Amniotic epithelial cell (primary cell): ENCODE measurements at places on chromosomes 11 and 22.

GRCh38 chr11:58813693-58814092 is 30.8 kb downstream of the GLYATL2 start:
- no peak for DNase-seq

GRCh38 chr11:86799680-86800075 is 664 bp upstream of the PRSS23 start:
- no peak for DNase-seq

DNA sequence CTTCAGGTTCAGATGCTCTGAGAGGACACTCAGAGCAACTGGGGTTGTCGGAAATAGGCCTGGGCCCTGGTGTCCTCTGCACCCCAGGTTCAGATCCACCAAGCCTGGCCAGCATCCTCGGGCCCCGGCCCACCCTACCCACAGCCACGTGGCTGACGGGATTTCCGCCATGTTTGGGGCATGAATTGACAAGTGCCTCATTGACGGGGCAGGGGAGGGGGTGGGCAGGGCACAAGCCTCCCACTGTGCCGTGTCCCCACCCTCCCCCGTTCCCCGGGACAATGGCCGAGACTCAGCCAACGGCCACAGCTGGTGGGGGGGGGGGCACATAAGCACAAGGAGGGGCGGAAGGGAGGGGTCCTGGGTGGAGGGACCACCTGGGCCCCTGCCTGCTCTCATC is 8.5 kb downstream of the MYRF start:
- no peak for DNase-seq

DNA sequence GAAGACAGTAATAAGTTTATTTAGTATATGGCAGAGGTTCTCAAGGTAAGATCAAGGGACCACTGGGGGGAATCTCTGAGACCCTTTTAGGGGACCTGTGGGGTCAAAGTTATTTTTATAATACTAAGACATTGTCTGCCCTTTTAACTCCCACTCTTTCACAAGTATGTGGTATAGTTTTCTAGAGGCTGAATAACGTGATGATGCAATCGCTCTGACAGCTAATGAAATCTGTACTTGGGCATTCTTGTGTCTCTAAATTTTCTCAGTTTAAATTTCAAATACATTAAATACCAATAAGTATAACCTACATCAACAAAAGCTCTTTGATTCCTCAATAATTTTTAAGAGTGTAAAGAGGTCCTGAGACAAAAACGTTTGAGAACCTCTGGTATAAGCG is 147.9 kb downstream of the ATG16L2 start:
- peak; percentile 89 for DNase-seq

- peak; percentile 36 for DNase-seq
Observed at GRCh38 chr11:62445314-62445740, 26.5 kb downstream of the SCGB1A1 start.

DNA sequence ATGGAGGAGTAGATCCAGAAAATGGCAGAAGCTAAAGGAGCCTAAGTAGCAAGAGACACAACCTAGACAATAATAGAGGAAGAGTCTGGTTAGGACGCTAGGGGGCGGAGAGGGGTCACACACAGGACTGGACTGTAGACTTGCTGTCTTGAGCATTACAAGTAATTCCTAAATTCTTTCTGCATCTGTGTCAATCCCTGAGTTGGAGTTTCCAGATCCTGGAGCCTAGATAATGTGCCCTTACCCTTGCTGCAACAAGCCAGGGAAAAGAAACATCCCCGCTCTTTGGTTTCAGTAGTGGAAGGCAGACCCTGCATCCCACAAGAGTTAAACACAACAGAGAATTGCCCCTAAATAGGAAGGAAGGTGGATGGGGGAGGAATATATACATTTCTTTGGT is 14.9 kb upstream of the CCDC73 start:
- DNase-seq, result peak; percentile 75

DNA sequence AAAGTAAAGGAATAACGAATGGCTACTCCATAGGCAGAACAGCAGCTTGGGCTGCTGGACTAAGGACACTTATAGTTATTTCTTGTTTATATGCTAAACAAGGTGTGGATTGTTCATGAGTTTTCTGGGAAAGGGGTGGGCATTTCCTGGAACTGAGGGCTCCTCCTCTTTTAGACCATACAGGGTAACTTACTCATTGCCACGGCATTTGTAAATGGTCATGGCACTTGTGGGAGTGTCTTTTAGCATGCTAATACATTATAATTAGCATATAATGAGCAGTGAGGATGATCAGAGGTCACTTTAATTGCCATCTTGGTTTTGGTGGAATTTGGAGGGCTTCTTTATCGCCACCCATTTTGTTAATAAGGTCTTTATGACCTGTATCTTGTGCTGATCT is 7.0 kb downstream of the OR4X1 start:
- no peak for DNase-seq

DNA sequence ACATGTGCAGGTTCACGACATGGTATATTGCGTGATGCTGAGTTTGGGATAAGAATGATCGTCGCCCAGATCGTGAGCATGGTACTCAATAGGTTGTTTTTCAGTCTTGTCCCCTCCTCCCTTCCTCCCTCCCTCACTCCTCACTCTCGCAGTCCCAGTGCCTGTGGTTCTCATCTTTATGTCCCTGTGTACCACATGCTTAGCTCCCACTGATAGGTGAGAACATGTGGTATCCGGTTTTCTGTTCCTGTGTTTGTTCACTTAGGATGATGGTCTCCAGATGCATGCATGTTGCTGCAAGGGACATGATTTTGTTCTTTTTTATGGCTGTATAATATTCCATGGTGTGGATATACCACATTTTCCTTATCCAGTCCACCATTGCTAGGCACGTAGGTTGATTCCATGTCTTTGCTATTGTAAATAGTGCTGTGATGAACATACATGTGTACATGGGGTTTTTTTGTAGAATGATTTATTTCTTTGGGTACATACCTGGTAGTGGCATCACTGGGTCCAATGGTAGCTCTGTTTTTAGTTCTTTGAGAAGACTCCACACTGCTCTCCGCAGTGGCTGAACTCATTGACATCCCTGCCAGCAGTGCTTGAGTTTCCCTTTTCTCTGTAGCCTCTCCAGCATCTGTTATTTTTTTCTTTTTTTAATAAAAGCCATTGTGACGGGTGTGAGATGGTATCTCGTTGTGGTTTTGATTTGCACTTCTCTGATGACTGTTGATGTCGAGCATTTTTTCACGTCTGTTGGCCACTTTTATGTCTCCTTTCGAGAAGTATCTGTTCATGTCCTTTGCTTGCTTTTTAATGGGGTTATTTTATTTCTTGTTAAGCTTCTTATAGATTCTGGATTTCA is 16.4 kb downstream of the ZBED4 start:
- no peak for DNase-seq

DNA sequence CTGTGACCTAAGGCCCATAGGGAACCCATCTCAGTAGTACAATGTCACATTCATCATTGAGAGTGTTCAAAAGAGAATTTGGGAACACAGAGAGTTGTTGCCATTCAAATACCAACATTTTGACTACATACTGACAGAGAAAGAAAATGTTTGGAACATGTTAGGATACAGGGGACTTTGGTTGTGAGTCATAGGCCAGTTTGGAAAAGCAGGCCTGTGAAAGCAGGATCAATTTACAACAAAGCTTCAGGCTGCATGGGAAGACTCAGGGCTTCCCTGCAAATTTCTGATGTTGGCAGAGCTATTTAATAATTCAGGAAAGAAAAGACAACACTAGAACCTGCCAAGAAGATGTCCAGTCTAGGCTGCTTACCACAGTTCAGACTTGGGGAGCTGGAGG is 374 bp downstream of the NLRP10 start:
- no peak for DNase-seq

DNA sequence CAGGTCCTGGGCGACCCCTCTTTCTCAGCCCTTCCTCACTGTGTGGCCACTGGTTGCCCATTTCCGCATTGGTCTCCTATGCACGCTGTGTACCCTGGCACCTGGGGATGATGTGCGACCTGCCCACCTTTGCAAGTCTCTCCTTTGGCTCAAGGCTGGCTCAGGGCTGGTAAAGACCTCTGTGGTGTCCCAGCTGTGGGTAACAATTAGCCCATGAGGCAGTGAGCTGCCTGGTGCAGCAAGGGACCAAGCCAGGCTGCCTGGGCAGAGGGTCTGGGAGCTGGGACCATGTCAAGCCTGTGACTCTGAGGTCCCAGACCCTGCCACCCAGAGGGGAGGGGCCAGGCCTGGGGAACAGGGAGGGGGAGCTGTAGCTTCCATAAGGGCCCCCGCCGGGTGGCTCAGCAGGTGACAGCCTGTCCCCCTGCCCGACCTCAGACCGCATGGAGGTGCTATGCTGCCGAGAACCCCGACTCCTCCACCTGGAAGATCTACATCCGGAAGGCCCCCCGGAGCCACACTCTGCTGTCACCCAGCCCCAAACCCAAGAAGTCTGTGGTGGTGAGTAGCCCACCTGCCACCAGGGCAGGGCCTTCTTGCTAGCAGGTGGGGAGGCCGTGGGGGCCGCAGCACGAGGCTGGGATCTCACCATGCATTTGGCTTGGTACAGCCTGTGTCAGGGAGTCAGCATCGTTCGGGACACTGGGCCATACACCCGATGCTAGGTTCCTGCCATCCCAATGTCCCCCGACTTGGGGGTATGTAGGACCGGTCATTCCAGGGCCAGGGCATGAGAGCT is 112.5 kb downstream of the KCNQ1OT1 start:
- DNase-seq, result no peak

DNA sequence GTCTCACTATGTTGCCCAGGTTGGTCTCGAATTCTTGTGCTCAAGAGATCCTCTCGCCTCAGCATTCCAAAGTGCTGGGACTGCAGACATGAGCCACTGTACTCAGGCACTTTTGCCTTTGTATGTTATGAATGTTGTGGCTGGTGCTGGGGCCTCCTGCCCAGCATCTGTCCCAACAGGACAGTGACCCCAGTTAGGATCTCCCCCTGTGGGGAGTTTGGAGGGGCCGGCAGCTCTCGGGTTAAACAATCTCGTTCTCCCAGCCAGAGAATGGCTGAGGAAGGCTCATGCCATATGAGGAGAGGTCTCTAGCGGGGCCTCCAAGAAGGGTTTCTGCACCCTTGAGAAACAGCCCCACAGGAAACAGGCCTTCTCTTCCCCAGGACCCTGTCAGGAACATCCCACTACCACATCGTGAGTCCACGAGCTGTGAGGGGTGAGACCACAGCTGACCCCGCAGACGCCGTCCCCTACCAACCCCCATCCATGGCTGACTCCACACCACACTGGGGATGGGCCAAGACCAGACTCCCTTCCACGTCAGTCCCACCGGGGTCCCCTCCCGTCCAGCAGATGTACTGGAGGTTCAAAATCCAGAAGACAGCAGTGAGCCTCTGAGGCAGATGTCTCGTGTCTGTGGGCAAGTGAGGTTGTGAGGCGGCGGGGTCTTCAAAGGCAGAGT is 54.1 kb downstream of the SHANK2 start:
- DNase-seq, result no peak

GRCh38 chr11:62449451-62449851 is 30.6 kb downstream of the SCGB1A1 start:
- DNase-seq, result no peak

GRCh38 chr22:43945632-43946383 is 9.4 kb upstream of the SAMM50 start:
- DNase-seq, result peak; percentile 54

DNA sequence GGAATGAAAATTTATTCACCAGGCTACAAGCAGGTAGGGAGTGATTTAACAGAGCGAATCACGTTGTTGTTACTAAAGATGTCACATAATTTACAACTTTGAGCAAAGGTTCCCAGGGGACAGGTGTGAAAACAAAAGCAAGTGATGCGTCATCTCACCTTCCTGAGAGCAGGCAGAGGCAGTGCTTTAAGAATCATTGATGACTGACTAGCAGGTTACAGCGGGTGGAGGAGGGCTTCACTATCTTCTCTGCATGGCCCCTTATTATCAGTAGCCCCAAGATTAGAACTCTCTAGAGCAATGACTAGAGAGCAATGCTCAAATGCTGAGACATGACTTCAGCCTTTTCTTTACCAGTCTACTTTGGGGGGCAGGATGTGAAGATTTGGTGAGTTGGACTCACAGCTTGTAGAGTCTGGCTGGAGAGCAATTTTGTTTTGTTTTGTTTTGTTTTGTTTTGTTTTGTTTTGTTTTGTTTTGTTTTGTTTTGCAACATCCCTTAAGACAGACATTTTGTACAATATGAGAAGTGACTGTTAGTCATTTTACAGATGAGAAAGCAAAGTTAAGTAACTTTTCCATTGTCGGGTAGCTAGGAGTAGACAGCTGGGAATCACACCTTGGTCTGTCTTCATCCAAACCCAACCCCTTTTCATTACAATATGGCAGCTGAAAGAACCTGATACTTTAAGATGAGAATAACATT is 84.8 kb downstream of the SLC1A2 start:
- no peak for DNase-seq

DNA sequence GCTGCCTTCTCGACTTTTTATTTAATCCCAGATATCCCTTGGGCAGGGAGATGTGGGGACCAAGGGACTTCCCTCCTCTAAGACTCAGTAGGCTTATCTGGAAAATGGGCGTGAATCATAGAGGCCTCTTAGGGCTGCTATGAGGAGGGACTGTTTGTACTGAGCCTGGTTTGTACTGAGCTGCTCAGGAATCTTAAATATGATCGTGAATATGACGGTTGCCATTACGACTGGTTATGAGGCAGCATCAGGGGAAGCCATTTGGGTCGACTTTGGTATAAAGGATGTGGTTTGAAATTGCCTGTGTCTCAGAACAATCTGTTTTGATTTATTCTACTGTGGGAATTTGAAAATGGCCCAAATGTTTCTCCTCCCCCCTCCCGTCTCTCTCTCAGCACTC is 20.6 kb downstream of the TSPAN18 start:
- DNase-seq, result peak; percentile 71

DNA sequence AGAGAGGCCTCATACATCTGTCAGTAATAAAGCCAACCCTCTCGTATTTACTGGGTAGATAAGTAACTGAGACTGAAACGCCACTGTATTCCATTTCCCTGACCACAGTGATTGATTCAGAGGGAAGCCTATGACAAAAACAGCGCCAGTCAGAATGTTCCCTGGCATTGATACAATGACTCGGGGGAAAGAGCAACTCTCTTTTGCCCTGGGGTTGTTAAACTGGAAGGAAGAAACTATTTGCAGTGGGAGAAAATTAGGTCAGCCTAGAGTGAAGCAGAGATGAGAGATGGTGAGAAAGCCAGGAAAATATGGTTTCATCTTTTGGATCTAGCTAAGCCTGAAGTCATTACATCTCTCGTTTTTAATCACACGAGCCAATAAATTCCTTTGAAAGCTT is 48.6 kb upstream of the RBFOX2 start:
- DNase-seq, result no peak

GRCh38 chr11:16806791-16807190 is 68.3 kb downstream of the C11orf58 start:
- no peak for DNase-seq

DNA sequence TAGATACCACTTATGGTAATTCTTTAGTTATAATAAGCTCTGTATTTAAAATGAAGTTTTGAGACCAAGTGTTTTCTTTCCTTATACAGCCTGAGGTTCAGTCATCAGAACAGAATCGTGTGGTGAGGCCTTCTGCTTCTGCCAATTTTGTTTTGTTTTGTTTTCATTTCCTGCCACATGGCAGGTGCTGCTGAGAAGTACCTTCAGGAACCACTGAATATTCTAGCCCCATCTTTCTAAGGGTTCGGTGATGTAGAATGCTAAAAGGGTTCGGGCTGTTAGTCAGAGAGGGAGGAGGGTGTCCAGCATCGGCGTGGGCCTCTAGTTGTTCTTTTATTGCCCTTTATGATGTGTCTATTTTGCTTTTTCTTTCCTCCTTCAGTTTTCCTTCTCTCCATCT is 25.8 kb downstream of the TNRC6B start:
- DNase-seq, result no peak

GRCh38 chr11:71309181-71309580 is 56.8 kb upstream of the SHANK2 start:
- no peak for DNase-seq

- no peak for DNase-seq
Observed at GRCh38 chr11:132408877-132409276, 1038.5 kb downstream of the NTM start.

- DNase-seq, result no peak
Observed at GRCh38 chr11:67438158-67438902, 848 bp upstream of the PTPRCAP start.
